NCI-H1694 (cell line): ENCODE measurements at places on chromosomes 12 and 14.

DNA sequence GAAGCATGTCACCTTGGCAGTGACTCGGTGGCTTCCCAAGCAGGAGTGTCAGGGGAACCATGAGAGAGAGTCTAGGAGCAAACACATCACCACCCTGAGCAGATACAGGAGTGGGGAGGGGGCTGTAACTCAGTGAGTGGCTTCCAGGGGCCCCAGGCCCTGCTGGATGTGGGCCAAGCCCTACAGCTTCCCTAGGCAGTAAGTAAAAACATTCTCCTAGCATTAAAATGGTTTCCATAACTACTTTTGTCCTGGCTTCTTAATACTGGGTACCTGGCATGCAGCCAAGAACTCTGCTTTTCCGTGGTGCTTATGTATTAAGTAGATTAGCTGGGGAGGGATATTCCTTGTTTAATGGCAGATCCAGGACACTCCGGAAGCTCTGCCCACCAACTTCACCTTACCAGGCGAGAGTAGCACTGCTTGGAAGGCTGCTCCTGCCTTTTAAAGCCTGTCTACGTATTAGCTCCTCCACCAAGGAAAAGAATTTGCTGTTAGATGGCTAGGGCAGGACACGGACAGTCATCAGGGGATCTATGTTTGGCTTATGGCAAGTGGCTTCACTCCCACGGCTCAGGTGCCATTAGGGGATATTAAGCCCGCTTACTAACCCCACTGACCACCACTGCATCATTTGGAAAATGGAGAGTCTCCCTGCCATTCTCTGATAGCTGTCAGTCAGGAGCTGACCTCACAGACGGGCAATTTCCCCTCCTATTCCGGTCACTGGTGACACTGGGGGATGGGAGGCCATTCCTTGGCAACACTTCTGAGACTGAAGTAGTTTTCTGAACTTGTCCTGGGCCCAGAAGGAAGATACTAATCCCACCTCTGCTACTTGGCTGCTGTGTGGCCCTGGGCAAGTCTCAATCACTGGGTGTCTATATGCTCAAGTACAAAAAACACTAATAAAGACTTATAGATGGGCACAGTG, 22.8 kb downstream of the OTUB2 start:
- DNase-seq: no peak

DNA sequence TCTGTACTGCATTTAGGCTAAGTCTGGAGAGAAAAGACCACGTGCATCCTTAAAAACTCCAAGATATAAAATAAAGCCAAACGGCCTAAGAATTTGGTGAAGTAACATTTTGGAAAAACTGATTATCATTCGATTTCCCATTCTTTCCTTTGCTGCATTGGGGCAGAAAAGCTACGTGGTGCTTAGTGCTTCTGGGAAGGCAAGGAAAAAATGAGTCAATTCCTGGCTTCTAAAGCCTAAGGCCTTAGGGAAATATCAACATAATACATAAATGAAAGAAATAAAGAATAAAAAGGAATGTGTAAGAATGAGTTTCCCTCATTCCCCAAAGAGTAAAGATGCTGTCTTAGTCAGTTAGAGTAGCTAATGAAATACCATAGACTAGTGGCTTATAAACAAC, 520.5 kb downstream of the GLT1D1 start:
- no peak for DNase-seq

- DNase-seq: no peak
These were observed 23.2 kb upstream of the MTHFD1 start for GRCh38 chr14:64364907-64365306.

GRCh38 chr14:99261912-99262787, 9.8 kb downstream of the BCL11B start:
- no peak for DNase-seq

GRCh38 chr12:7678744-7679143, 13.0 kb upstream of the APOBEC1 start:
- no peak for DNase-seq

- DNase-seq: no peak
These were observed 125.6 kb downstream of the ANKS1B start for GRCh38 chr12:99859126-99859525.

- DNase-seq: no peak
These were observed 124.0 kb downstream of the NDUFA12 start for GRCh38 chr12:94879542-94879941.

GRCh38 chr12:106919910-106920544, 35.7 kb upstream of the TMEM263 start:
- DNase-seq: peak; percentile 26

- no peak for DNase-seq
These were observed 66.7 kb downstream of the SLC24A4 start for GRCh38 chr14:92389598-92390158.

GRCh38 chr12:60014436-60014835, 418.6 kb downstream of the SLC16A7 start:
- no peak for DNase-seq
